ENCODE measurements at places on chromosomes 13 and 19. TPM values are rescaled to one million over a fixed set of nuclear protein-coding genes. Genes with fewer than 3 reads are reported as not detected.

Gene LYPD3
- total RNA-seq, result not detected

Gene LAIR1
- total RNA-seq, result not detected

Gene DNASE2
- total RNA-seq, result 35.4 TPM

Gene OR7C1
- total RNA-seq, result not detected

DNA sequence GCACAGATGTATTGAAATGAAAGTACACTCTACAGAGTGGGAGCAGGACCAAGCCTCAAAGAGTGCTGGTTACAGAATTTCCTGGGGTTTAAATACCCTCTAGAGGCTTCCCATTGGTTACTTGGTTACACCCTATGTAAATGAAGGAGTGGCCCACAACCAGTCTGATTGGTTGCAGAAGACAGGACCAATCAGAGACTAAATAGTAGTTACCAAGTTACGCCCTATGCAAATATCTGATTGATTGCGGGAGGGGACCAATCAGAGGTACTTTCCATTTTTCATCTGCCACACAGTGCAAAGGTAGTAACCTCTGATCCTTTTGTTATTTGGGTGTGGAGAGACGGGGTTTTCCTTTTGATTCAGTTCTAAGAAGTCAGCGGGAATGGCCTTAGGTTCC lies 5.5 kb upstream of the ZFP82 start:
- DNase-seq, result no peak

GRCh38 chr13:52447815-52448552 lies 2.5 kb downstream of the VPS36 start:
- no peak for DNase-seq

GRCh38 chr19:4904481-4904880 lies 1.8 kb upstream of the ARRDC5 start:
- DNase-seq, result no peak

GRCh38 chr19:38805180-38805579 lies 7.6 kb downstream of the LGALS4 start:
- DNase-seq, result no peak

GRCh38 chr13:47708386-47708785 lies 292.7 kb downstream of the SUCLA2 start:
- peak; percentile 59 for DNase-seq

- no peak for DNase-seq
These were observed 326.6 kb downstream of the DIAPH3 start for GRCh38 chr13:59837101-59837500.
